ENCODE measurements at places on chromosomes 5 and 9.

- no peak for DNase-seq
Measured at GRCh38 chr9:110125207-110125751, 82.7 kb downstream of the C9orf152 start.

GRCh38 chr5:122702524-122702875 lies 72.4 kb upstream of the SNX2 start:
- DNase-seq, result no peak

- no peak for DNase-seq
Measured at GRCh38 chr9:81669866-81670265, 19.5 kb downstream of the TLE1 start.

GRCh38 chr9:114098936-114099668 lies at the start of gene KIF12:
Gene KIF12, minus strand, starts transcription at chr9:114099292. Its CDS starts 16 bp downstream, at chr9:114099276.
- no peak for DNase-seq

DNA sequence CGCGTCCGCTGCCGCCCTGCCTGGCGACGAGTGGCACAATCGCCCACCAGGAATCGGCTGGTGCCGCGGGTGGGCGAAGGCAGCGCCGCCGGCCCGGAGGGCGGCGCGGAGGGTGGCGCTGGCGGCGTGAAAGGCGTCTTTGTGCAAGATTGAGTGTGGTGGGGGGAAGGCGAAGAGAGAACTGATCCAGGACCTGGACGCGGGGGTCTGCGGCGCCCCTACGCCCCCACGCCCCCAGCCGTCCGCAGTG lies 4.6 kb upstream of the RGMB start:
- no peak for DNase-seq

DNA sequence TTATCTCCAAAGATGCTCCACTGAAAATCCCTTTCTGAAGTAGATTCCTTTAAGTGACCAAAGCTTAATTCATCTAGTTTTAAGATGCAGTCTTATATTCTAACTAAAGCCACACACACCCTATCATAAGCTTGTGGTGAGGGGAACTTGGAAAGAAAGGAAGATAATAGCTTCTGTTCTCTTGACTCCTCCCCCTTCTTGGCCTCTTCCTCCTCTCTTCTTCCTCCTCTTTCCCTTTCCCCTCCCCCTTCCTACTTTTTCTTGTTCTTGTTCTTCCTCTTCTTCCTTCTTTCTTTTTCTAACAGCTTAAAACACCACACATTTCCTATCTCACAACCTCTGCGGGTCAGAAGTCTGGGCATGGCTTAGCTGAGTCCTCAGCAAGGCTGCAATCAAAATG lies 23.5 kb downstream of the IL7R start:
- no peak for DNase-seq

GRCh38 chr9:79461712-79462111 lies 110.1 kb upstream of the TLE4 start:
- no peak for DNase-seq

DNA sequence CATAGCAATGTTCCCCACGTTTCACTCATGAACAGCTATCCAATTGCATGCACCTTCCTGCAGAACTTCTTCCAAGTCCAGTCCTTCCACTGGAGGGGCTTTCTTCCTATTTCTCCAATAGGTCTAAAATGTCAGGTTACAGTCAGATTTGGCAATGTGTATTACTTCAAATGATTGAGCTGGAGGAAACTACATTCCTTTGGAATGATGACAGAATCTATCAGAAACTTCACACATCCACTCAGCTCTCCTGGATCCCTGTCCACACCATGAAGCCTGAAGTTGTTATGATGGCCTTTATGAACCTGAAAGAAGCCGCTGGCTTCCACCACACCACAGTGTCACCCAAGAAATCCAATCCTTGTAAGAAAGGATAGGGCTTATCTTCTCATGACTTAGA lies 32.2 kb downstream of the FBXW2 start:
- no peak for DNase-seq

DNA sequence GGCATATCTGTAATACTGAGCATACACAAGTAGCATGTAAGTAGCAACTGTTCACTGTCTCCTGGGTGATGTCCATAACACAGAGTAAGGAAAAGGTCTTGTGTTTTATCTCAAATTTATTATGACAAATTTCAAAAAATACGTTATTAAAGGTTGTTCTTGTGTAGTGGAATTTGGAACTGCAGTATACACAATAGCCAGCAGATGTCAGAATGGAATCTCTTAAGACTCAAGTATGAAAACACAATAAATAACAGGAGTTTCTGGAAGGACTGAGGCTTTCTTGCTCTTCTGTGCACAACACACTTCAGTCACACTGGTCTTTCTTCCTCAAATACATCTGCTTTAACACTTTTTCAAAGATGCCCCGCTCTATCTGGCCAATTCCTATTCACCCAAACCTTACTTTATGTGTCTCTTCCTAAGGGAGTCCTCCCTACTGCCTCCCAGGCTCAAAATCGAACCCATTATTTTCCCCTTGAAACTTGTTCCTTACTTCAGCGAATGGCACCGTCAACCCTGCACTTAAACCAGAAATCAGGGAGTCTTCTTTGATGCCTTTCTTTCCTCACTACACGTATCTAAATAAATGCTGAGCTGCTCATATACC lies 6.5 kb upstream of the FBXO10 start:
- DNase-seq, result no peak

- DNase-seq, result no peak
Measured at GRCh38 chr5:96751203-96752169, 56.3 kb downstream of the ERAP1 start.

DNA sequence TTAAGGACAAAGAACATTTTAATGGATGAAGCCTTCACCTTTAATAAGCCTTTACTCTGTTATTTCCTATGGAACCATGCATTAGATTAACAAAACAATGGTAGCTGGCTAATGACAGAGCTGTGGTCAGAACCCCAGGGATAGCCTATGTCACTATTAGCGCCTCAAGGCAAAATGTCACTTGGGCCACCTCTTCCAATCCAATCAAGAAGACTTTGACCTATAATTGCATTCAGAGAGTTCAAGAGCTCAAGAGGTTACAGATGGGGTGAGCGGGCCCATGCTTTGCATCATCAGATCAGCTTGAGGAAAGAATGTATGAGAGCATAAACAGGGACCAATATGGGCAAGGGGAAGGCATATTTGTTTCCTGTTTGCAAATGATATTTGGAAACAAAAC lies 425.1 kb downstream of the ARHGEF28 start:
- DNase-seq, result no peak

GRCh38 chr9:133101356-133102189 lies 19.5 kb downstream of the RALGDS start:
- DNase-seq, result peak; percentile 8
